NCI-H510A treated with DMSO at 0.1 percent for 48 hours (cell line): ENCODE measurements at places on chromosomes 1 and 21.

DNA sequence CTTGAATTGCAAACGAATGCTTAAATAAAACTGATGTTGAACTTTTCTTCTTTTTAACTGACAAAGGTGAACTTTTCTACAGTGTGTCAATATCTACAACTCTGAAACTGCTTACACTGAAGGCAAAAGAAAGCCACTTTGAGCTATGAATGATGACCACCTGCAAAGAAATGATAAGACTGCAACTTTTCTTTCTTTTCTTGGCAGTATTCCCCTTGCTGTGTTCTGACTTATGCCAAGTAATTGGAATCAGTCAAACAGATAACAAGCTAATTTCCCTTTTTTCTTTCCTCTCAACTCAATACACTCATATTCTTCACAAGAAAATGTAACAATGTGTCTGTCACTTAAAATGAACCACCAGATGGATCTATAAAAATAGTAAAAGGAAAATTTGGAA lies 588.1 kb upstream of the BRINP3 start:
- DNase-seq = no peak

- no peak for DNase-seq
Observed at GRCh38 chr1:41917835-41918449, 780 bp downstream of the HIVEP3 start.

- DNase-seq = peak; percentile 100
Observed at GRCh38 chr1:39170731-39171667, 33.5 kb upstream of the MACF1 start.

GRCh38 chr1:101154547-101154946 lies 82.3 kb upstream of the S1PR1 start:
- DNase-seq = no peak

- no peak for DNase-seq
Observed at GRCh38 chr1:155313261-155313660, 4.6 kb downstream of the FDPS start.

DNA sequence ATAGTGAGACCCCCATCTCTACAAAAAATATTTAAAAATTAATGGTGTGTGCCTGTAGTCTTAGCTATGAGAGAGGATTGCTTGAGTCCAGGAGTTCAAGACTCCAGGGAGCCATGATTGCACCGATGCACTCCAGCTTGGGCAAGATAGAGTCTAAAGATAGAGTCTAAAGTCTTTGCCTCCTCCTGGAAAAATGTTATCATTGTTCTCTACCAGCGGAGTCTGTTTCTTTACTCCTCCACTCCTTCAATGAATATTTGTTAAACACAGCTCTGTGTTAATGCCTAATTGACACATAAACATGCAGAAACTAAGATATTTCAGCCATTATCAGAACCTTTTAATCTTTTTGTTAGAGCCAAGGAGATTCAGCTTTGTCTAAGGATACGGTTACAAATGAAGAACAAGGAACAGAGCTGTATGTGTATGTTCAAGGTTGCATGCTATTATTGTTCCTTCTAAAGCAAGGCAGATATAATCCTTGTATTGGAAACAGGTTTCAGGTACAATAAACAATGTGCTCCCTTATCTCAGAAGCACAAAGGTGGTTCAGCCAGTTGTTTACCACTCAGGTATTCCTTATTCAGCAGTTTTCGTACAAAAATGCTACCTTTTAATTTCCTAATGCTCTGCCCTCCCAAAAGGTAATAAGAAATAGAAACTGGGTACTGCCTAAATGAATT lies 15.4 kb downstream of the OVAAL start:
- DNase-seq = no peak

DNA sequence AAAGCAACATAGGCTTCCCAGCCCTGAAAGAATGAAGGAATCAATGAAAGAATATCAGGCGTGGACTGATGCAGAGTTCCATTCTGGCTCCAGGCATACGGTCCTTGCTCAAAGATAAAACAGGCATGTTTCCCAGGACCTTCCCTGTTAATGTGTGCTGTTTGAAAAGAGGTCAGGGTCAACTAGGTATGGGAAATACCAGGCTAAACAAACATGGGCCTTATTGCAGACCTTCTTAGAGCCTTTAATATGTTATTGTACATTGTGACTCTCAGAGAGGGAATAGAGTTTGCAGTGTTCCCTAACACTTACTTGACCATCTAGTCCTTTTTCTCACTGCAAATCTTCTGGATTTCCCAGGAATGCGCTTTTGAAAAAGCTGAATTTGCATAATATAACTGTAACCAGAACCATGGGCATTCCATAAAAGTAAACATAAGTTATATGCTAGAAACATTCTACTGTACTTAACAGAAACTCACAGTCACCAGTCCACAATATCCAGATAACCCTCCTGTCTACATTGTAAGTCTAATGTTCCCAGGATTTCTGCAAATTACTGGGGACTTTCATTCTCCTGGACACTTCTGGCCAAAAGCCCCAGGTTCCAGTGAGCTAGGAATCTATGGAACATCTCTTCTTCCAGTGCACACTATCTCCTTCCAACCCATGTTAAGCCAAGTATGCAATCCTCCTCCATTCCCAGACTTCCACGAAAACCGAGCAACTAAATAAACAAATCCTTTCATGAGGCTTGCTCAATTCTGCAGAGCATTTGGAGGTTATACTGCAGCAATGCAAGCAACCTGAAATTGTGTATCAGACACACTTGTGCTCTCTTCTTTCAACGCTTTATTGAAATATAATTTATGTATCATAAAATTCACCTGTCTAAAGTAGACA lies 486.6 kb downstream of the SETD4 start:
- DNase-seq = no peak
